CD4-positive, alpha-beta T cell treated with Interferon alpha-2 for 1 hour (primary cell): ENCODE measurements at places on chromosomes 2 and 18.

DNA sequence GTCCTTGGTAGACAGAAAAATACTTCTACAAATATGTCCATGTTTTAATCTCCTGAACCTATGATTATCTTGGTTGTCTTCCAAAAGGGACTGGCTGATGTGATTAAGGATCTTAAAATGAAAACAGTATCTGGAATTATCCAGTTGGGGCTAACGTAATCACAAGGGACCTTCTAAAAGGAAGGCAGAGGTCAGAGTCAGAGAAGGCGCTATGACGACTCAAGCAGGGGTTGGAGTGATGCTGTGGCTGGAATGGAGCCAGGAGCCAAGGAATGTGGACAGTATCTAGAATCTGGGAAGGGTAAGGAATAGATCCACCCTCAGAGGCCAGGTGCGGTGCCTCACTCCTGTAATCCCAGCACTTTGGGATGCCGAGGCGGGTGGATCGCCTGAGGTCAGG lies 4.2 kb upstream of the USP14 start:
- no peak for DNase-seq

DNA sequence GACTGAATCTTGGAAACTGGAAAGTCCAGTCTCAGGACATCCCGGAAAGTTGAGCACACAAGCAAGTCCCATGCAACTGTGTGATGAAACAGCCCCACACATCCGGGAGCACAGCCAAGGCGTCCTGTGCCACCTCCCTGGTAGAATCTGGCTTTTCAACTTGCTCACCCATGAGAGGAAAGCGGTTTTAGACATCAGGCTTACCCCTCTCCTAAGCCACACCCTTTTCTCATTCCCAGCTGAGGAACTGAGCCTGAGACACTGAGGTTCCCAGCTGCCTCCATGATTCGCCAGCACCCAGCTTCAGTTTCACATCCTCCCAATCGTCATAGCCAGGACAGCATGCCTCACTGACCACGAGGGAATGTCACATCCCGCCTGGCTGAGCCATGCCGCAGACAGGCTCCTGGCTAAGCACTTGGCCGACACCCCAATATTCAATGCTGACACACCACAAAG lies 60.3 kb downstream of the STEAP3 start:
- DNase-seq: peak; percentile 62

GRCh38 chr2:229815342-229815741 lies 101.0 kb upstream of the DNER start:
- DNase-seq: no peak

DNA sequence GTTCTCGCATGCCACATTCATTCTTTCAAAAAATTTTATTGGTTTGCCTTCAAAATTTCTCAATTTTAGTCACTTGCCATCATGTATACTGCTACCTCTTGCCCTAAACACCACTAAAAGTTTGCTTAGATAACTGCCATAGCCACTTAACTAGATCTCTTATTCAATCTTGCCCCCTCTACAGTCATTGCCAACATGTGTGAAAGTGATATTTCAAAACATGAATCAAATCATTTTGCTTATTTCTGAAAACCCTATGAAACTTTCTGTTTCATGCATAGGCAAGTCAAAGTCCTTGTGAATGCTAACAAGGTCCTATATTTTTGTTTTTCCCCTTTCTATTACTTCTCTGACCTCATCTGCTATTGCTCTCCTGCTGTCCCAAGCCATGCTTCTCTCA lies 397.1 kb downstream of the KCNJ3 start:
- DNase-seq: no peak

GRCh38 chr18:69397096-69397495 lies 3.6 kb upstream of the DOK6 start:
- DNase-seq: no peak

DNA sequence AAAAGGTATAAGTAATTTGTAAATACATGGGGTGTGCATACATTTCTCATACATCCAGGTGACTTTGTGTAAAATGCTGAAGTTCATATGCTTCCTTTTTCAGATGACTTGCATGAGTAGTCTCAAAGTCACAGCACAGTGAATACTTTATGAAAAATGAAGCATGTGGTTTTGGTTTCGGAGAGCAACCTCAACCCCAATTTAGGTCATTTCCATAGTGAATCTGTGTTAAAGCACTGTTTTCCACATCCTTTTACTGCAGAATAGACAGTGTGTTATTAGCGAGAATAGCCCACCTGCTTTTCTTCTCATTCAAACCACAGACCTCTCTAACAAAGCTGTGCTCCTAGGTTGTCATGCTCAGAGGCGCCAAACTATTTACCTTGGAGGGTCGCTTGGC lies 204.4 kb upstream of the RASGRP3 start:
- peak; percentile 40 for DNase-seq

GRCh38 chr2:173030561-173031490 lies 44.8 kb upstream of the MAP3K20 start:
- DNase-seq: no peak

DNA sequence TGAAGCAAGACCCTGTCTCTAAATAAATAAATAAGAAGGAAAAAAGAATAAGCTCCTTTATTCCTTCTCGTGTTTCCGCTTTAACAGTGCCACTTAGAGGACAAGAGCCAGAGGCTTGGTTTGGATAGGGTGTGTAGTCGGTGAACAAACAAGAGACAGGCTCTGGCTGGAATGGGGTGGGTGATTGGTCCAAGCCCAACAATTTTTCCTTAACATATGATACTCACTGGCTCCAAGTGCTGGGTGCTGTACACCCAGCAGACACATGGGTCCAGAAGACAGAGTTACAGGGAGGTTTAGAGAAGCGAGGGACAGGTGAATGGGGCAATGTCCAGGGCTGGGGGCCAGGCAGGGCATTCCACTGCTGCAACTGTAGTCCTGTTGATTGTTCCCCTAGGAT lies 77.8 kb downstream of the NCAPH start:
- no peak for DNase-seq

DNA sequence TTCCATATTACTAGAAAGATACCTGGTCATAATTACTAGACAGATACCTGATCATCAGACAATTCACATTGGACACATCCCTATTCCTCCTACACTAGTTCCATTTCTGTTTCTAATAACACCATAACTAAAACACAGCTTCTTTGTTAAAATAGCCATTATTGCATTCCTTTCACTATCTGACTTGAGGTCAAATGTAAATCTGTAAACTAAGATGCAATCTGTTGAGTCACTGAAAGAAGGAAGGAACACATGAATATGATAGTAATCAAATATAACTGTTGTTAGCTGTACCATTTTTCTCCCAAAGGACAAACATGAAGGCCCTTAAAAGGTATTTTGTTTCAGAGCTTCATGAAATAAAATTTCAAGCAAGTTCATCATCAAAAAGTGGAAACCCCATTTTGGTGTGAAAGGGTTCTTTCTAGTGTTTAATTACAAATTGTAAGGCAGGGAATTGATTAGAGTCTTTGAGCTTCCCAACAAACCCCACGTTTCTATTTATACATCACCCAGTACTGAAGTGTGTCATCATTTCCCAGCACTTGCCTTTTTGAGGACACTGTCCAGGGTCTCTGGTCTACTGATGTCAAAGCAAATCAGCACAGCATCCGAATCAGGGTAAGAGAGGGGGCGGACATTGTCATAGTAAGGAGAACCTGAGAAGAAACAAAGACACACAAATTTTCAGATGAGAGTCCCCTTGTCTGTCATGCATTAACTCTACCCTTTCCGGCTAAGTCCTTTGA lies 13.0 kb downstream of the RND3 start:
- DNase-seq: no peak

DNA sequence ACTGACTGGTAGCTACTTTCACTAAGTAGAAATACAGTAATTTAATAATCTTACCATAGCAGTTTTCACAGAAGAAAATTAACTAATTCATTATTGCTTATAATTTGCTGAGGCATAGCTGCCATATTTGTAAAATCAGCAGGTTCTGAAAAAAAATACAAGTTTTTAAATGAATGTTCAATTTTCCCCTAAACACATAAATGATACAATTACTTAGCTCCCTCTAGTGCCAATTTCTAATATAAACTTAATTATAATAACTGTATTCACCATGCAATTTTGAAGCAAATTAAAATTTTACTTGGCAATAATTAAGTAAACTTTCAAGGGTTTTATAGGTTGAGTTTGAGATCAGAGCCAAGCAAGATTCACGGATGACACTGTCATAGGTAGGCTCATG lies 1321.6 kb upstream of the ACVR2A start:
- DNase-seq: no peak

DNA sequence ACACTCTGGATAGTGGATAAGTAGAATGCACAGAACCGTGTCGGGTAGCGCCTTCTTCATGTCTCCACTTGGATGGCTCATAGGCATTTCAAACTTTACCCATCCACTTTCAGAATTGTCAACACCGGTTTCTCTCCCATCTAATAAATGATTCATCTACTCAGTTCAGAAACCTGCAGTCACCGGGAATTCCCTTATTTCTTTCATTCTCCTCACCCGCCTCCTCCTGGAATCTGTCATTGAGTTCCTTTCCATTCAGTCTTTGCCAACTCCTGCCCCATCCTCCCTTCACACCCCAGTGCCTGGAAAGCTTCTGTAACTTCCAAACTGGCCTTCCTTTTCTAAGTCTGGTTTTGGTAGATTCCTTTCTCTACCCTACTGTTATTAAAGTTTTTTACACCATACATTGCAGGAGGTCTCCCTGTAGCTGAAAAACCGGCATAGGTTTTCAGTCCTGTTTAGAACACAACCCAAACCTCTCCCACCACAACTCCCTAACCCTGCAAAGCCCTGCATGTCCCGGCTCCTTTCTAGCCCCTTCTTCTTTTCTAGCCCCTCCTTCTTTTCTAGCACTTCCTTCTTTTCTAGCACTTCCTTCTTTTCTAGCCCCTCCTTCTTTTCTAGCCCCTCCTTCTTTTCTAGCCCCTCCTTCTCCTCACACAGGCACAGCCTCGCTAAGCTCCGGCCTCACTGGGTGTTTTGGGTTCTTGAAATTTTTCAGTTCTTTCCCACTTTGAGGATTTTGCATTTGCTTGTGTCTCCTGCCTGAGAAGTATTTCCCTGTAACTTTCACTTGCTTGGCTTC lies 133.9 kb upstream of the KLHL14 start:
- DNase-seq: no peak
